ENCODE measurements at places on chromosomes 1 and 21.

DNA sequence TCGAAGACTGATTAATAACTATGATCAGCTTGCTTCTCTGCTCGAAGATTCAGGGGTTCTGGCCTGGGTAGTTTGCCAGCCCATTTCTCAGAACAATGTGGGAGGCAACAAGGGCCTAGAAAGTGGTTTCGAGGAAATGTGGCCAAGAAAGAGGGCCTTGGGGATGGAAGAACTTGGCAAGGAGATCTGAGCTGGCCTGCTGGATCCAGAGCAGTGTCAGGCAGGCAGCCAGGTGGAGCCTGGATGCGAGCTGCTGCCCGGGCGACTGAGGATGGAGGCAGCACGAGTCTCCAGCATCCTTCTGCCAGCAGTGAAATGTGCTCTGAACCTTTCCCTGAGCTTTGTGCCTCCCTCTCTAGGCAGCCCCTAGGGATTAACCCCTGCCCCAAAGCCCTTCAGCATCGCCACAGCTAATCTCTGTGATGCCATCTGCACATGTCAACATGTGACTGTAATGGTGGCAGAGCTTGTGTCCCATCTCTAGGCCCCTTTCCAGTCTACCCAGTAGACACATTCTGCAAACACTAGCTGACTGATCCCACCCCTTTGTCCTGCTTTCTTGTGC, 61.0 kb upstream of the NEK2 start:
- DNase-seq = no peak

GRCh38 chr1:94070865-94071264, 50.1 kb downstream of the ABCA4 start:
- no peak for DNase-seq

DNA sequence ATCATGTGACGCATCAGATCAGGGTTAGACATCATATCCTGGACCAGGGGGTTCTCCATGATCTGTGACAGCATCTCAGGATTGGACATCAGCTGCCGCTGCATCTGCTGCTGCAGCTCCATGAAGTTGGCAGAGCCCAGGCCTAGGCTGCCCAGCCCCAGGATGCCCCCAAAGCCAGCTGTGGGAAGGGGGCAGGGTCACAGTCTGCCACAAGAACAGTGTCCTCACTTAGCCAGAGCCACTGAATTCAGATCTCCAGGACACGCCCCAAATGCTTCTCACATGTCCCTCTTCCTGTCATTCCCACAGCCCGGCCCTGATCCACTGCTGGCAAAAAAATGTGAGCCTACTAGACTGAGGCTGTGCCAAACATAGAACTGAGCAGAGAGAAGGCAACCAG, 3.2 kb downstream of the UBQLN4 start:
- no peak for DNase-seq

DNA sequence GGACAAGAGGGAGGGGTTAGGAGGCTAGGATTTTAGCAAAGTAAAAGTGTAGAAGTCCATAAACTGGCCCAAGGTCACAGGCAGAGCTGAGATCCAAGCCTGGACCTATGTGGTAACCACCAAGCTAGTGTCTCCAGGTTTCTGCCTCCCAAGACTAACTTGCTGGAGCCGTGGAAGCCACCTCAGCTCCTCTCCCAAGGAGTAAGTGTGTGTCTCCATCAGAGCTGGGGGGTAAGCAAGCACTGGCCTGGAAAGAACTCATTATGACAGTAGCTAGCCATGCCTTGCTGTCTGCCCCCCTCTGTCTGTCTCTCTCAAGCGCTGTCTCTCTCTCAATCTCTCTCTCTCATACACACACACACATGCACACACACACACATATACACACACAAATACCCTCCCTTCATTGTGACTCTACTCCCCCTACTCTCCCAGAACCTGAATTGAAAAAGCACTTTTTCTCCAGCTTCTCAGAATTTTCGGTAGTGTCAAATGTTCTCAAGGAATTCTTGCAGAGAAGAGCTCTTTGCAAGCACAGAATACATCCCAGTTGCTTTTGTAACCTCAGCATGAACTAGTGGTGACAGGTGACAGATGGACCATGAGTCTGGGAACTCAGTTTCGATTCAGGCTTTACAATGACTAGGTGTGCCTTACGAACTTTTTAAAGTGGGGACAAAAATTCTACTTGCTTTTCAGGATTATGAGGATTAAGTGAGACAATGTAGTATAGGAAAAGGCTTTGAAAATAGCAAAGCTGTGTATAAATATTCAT, 238.0 kb upstream of the FGGY start:
- no peak for DNase-seq

DNA sequence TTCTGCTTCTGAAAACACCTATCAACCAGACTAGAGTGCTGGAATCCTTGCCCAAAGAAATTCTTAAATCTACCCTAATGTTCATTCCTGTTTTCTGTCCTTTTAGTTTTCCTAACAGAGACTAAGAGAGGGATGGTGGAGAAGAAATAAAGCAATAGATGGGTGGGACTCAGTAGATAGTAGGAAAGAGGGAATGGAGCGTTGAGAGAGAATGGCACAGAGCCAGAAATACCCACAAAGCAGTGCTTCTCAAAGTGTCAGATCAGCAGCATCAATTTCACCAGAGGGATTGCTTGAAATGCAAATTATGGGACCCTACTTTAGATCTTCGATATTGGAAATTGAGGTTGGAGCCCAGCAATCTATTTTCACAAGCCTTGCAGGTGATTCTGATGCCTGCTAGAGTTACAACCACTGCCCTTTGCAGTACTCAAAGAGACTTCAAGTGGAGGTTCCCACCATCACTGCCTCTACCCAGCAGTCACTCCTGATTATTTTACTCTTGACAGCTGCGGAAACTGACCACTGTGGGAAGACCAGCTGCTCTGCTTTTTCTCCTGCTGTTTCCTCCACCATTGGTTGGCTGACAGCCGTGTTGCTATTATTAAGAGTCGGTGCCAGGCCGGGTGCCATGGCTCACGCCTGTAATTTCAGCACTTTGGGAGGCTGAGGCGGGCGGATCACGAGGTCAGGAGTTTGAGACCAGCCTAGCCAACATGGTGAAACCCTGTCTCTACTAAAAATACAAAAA, 11.4 kb upstream of the PRPF3 start:
- DNase-seq = peak; percentile 26

- no peak for DNase-seq
Observed at GRCh38 chr1:240607006-240607405, 4.9 kb downstream of the GREM2 start.

GRCh38 chr1:12438349-12438924, 179.6 kb downstream of the DHRS3 start:
- DNase-seq = no peak

DNA sequence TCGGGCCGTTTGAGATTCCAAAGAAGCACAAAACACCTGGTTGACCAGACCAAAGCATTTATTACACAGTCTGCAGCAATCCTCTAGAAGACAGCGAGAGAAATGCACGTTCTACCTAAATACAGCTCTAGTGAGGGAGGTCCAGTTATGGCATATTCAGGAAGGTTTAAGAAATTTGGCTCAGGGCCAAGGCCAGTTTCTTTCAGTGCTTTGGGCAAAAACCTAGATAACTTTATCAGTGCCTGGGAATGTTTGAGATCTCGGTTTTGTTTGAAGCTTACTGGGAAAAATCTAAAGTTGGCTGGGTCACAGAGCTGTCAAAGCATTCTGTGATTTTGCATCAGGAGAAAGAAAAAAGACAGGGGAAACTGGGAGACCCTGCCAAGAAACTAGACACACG, 514.0 kb upstream of the TMPRSS15 start:
- no peak for DNase-seq

DNA sequence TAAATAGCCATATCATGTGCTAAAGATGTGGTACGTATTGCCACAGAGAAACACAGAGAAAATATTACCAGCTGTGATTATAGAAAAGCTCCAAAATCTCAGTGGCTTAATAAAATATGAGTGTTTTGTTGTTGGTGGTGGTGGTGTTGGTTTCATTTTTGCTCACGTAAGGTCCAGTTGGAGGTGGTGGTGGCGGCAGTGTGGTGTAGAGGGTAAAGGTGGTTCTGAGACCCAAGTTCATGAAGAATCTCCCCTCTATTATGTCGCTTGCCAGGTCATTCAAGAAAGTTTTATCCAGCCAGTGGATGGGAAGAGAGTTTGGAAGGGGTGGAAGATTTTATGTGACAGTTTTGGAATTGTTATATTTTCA, 217.6 kb upstream of the SAMSN1 start:
- DNase-seq = no peak

GRCh38 chr1:92929461-92929860, 31.8 kb downstream of the DIPK1A start:
- DNase-seq = no peak

DNA sequence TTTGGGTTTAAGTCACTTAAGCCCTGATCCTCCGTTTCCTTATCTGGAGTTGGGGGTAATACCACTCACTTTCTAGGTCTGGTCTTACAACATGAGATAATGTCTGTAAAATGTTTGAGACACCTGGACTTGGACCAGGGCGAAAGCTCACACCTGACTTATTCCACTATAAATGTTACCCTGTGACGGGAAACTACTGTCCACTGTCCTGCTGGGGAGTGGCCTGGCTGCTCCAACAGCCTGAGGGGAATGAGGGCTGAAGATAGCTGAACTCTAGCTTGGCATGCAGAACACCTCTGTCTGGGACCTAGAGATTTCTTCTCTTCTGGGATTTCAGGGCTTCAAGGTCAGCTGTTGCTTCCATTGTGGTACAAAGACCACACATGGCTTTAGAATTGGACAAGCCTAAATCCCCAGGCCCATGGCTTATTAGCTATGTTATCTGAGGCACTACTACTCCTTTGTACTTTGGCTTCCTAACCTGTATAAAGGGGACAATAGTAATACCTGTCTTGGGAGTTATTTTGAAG, 9.5 kb upstream of the A3GALT2 start:
- no peak for DNase-seq

GRCh38 chr1:223233410-223234169, 90.5 kb upstream of the TLR5 start:
- no peak for DNase-seq

DNA sequence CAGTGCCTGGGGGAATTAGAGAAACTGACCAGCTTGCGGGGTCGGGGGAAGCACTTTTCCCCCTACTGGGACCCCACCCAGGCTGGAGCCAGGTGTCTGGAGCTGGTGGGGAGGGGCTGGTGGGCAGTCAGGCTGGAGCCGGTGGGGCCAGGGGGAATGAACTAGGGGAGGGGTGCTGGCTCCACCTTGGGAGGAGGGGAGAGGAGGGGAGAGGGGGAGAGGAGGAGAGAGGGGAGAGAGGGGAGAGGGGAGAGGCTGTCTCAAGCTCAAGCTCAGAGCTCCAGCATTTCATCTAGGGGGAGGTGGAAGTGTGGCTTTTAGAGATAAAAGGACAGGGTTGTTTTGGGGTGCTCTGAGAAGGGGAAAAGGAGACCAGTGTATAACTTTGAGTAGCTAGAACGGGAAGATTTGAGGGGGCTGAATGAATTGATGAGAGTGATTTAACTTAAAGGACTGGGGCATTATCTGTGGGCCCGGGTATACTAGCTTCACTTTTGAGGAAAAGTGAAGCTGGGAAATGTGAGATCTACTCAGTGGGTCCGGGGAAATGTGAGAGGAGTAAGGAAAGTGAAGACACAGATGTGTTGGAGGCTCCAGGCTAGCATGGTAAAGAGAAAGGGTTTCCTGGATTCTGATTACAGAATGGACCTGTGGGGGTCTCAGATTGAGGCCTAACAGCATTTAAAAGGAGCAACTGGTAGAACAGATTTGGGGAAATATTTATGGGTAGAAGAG, 2.8 kb downstream of the EFNA1 start:
- DNase-seq = no peak

DNA sequence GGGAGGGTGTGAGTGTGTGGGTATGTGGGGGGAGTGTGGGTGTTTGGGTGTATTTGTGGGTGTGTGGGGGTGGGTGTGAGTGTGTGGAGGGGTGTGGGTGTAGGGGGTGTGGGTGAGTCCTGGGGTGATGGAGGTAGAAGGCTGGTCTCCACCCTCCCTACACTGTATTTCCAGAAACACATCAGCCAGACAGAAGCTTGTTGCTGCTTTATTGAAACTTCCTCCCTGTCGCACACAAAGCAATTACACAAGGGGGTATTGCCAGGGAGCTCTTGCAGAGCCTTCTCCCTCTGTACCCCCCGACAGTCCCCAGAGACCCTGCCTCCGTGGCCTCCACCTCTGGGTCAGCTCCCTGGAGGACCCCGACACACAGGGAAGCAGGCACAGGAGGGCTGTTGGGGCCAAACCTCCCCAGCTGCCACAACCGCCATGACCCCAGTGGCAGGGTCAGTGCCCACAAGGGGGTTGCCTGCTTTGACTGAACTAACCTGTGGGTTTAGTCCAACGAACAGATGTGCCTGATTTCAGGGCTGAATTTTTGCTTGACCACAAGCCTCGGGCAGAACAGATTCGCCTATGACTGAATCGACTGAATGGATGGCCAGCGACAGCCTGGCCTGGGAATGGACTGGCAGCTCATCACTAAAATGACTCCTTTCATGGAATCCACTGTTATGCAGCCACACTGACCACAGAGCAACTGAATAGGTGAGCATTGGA, 9.1 kb upstream of the MATN1 start:
- DNase-seq = no peak

DNA sequence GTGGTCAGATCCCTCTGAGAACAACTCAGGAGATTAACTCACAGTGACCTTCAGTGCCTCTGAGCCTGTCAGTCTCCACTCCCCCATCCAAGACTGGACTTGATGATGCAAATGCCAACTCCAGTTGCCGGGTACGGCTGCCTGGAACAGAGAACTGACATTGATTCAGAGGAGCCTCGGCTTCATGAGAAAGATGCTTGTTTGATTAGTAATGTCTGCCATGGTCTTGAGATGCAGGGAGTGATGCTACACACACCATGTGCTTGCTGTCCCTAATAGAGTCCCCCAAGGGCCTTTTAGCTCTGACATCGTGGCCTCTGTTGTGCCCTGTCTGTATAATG, 51.8 kb upstream of the LRP8 start:
- no peak for DNase-seq

DNA sequence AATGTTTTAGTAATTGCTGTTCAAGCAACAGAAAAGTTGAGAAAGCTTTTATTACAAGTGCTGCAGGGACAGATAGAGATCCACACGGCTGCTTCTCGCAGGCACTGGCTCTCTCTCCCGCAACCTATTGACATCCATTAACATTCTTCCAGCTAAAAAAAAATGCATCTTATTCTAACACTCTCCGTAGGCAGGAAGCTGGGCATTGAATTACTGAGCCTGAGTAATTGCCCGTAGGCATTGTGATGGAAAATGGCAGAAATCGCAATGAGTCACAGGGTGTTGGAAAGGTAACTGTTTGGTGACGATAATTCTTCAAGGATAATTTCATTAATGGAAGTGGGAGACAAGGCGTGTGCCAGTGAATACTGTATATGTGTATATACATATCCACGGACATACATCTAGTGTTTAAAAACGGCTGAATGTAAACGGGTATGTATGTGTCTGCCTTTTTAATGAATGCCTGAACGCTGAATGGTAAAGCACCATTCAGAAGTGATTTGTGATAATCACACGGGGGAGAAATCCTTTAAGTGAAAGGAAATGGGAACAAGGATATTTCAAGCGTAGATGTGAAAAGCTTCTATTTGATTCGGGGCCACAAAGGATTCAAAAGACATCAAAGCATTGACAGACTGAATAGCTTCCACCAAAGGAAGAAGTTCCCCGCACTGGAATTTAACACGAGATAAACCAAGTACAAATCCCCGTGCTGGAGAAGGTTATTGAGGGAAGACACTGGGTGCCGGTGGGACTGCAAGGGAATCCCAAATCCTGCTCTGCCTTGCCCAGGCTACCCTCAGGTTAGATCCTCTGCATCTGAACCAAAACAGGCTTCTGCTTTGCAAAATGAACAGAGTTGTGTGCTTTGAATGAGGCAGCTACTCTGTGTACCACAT, 567.2 kb downstream of the NPHP4 start:
- DNase-seq = no peak
